ENCODE measurements at places on chromosomes 12 and 14.

GRCh38 chr14:97385727-97386126, 588.5 kb downstream of the VRK1 start:
- DNase-seq: no peak

DNA sequence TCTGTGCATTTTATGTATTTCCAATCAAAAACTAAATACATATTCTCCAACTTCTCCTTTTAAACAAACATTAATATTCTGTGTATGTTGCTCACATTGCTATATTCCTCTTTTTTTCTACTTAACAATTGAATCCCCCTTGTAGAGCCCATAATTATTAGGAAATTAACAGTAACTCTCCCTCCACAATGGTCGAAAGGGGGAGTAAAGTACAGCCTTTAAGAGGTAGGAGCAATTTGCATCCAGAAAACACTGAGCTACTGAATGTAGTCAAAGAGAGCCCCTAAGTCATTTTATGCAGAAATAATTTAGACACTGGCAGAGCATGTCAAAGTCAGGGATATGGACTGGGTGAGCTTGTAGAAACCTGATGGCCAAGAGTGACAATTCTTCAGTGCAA, 57.2 kb upstream of the SCN8A start:
- DNase-seq: no peak

DNA sequence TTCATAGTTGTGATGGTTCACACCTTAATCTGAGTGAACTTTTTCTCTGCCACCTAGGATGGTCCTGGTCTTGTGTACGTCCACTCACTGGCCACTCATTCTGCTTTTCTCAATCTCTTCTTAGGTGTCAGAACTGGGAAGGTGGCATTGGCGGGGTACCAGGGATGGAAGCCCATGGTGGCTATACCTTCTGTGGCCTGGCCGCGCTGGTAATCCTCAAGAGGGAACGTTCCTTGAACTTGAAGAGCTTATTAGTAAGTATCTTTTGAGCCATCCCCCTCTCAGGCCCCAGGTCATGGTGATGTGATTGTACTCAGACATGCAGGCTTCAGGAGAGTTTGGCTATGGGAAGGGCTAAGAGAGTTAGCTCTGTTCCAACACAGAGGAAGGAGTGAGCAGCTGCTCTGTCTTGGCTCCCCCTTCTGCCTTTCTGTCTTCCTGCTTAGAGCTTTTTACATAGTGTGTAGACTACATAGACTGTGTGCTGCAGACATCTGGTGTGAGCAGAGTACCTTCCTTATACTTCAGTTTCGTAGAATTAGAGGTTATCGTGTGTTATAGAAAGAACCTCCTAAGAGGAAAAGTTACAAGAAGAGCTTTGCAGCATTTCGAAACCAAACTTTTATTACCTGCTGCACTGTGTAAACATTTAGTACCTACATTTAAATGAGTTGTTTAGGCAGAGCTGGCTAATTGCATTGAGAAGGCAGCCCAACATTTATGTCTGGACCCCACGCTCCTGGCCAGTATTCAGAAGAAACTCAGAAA, 54.2 kb downstream of the FNTB start:
- DNase-seq: no peak

GRCh38 chr12:115257791-115258190, 573.8 kb upstream of the TBX3 start:
- no peak for DNase-seq

- no peak for DNase-seq
Observed at GRCh38 chr12:71950404-71950803, 11.8 kb downstream of the TPH2 start.

DNA sequence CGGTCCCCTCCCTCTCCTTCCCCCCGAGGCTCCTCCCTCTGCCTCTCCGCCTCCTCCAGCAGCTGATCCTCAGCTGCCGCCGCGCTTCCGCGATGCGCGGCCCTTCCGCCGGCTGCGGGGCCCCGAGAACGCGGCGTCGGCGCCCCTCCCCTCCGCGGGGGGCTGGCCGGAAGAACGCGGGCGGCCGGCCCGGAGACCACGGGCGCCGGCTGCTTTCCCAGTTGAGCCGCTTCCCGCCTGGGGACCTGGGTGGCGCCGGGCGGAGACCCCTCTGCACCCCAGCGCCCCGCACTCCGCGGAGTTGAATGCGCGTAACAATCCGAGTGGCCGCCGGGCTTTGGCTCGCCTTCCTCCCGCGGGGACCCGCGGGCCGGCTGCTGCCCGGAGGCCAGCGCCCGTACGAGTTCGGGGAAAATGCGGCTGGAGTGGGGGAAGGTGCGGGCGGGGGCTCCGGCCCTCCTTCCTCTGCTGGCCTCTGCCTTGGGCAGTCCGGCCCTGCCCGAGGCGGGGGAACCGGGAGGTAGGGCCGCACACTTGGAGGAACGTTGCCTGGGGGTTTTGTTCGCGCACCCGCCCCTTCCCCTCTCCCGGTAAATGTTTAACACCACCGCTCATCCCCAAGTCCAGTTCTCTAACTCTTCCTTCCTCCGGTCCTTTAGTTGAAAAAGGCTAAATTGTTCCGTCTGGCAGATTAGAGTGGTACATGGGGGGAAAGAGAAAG, 393 bp upstream of the DCAF5 start:
- DNase-seq: no peak

- no peak for DNase-seq
Observed at GRCh38 chr12:24554612-24555295, 394.1 kb downstream of the BCAT1 start.

- no peak for DNase-seq
Observed at GRCh38 chr12:13472690-13473089, 276.2 kb downstream of the EMP1 start.

DNA sequence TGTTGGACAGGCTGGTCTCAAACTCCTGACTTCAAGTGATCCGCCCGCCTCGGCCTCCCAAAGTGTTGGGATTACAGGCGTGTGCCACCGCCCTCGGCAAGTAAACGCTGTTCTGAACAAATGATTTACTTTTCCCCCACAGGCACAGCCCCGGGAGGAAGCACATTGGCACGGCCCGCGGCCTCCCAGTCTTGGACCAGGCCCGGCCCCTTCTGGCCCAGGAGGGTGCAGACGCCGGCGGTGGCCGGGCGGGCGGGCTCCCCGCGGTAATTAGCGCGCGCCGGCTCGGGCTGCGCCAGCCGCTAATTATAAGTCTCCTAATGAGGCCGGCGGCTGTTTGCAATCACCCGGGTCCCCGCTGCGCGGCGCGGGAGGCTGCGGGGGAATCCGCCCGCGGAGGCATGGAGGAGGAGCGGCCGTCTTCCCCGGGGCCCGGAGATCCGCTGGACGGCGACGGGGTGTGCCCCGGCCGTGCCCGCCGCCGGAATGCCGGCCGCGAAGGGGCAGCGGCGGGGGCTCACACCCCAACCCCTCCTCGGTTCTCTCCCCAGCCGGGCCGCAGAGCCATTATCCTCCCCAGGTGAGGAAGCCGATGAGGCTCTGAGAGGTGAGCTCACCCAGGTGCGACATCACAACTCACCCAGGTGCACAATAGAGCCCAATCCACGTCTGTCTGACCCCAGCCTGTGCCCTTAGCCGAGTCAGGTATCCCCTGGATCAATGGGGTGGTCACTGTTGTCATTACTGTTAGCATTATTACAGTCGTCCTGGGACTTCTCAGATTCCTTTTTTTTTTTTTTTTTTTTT, 3.3 kb upstream of the POP5 start:
- DNase-seq: peak; percentile 17

DNA sequence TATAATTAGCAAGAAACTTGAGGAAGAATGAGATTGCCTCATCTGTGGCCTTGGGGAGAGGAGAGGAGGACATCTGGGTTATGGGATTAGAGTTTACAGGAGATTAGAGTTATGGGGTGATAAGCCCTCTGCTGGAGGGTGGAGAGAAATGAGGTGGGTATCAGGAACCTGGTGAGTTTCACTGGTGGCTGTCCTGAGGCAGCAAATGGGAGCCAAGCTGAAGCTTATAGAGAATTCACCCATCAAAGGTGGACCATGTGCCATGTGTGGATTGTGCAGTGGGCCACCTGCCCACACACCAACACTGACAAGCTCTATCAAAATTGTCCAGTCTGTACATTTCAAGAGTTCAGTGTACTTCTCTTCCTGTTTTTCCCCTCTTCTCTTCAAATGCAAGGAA, 135.3 kb downstream of the AEBP2 start:
- DNase-seq: no peak

DNA sequence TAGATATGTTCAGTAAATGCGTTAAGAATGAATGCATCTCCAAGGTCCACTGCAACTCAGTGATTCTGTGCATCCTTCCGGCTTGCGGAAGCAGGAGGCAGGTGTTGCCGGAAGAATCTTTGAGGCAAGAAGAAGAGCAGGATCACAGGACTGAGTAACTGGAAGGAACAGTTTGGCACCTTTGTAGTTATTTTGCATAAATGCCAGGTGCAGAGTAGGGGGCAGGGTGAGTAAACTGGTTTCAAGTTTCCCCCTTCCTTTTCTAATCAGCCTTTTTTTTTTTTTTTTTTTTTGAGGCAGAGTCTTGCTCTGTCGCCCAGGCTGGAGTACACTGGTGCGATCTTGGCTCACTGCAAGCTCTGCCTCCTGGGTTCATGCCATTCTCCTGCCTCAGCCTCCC, 22.3 kb downstream of the DYRK4 start:
- DNase-seq: no peak

GRCh38 chr14:70407621-70408020, 9.3 kb downstream of the SYNJ2BP start:
- no peak for DNase-seq

GRCh38 chr14:92675976-92676375, 72.5 kb downstream of the LGMN start:
- no peak for DNase-seq

GRCh38 chr14:65517635-65518542, 105.4 kb downstream of the FUT8 start:
- no peak for DNase-seq

DNA sequence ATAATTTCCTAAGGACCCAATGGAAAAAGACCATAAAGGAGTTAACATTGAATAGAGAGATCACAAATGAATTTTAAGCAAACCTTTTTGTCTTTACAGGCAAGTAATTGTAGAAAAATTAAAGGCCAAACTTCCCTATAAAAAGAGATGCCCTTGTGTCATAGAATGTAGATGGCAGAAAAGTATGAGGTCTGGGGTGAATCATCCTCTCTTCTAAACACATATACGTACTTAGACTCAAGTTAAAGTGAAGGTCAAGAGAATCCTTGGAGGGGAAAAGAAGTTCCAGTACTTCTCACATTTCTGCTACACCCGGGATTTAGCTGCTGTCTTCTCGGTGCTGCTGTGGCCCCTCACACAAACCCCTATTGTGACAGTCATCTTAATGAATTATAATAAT, 116.2 kb upstream of the ARID2 start:
- DNase-seq: no peak

DNA sequence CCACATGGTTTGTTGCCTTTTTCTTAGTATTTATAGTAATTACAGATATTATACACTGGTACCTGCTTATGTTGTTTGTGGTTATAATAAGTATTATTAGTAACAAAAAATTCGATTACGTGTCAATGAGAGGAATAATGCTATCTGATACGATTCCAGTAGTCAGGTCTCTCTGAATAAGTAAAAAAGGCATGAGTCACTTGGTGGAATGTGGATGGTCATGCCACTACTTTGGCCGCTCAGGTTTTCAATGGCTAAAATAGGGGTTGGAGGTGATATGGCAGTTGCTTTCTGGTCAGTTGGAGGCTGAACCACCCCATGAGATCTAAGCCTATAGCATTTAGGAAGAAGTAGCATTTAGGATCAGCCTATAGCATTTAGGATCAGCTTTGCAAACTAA, 255.9 kb downstream of the NPAS3 start:
- DNase-seq: no peak

DNA sequence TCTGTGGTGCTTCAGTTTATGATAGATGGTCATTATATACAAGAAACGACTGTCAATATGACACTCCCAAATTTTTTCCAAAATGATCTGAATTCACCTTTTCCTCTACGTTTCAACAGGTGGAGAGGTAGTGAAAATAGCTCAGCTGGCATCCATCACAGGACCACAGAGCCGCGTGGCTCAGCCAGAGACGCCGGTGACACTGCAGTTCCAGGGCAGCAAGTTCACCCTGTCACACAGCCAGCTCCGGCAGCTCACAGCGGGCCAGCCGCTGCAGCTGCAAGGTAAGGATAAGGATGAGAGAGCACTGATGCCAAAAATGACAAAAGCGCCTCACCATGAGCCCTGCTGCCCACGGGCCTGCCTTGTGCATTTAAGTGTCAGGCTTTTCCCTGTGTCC, 73.9 kb downstream of the EP400 start:
- DNase-seq: no peak

DNA sequence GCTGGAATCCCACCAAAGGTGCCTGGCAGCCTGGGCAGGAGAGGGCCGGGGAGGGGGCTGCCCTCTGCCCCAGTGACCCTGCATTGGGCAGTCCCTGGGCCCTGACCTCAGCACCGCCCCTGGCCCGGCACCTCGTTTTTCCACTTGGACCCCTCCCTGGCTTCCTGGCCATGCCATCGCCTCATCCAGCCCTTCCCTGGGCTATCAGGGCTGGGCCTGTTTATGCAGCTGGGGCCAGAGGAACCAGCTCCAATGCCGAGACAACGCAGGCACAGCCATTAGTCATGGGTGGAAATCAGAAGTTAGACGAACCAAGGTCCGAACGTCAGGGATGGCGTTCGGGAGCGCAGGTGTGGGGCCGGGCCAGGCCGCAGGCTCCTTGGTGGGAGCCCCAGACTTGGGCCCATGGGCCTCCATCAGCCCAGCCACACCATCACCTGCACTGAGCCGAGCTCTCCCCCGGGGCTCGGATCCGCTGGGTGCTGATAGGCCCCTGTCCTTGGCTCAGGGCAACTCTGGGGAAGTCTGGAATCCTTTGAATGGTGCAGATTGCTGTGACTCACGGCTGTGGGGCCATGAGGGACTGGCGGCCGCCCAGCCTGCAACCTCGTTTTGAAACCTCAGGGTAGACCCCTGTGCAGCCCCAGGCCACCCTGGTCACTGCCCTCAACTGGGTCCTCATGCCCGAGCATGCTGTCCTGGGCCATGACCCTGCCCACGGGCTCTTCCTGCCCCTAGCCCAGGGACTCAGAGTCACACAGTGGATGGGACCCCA, 169.4 kb downstream of the KIF26A start:
- no peak for DNase-seq

- DNase-seq: no peak
Observed at GRCh38 chr12:128387811-128388422, 120.9 kb downstream of the TMEM132C start.

DNA sequence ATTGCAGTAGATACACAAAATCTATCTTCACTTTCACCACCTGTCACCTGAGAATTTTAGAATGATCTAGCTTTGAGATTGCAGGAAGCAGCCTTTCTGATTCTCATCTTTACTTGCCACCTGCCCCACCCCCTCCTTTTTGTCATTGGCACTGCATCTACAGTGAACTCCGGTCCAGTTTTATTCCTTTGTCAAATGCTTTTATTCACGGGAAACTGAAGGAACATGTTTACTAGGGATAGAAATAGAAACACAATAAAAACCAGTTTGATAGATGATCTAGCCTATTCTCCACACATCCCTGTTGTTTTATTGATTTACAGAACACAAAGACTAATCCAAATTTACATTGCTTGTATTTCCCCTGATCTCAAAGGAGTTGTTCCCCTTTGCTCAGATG, 471.7 kb upstream of the STXBP6 start:
- no peak for DNase-seq

- no peak for DNase-seq
Observed at GRCh38 chr12:45379261-45379660, 163.4 kb downstream of the ANO6 start.

- DNase-seq: no peak
Observed at GRCh38 chr12:5798242-5799015, 146.6 kb downstream of the ANO2 start.

GRCh38 chr14:73757381-73757780, 43.2 kb upstream of the PNMA1 start:
- DNase-seq: no peak

GRCh38 chr12:1937481-1938224, 19.2 kb upstream of the CACNA2D4 start:
- DNase-seq: no peak

- DNase-seq: no peak
Observed at GRCh38 chr14:71267007-71267513, 359.8 kb downstream of the PCNX1 start.

Data from activated CD4-positive, CD25-positive, alpha-beta regulatory T cell (primary cell).